ENCODE measurements at places on chromosomes 13 and 19.

DNA sequence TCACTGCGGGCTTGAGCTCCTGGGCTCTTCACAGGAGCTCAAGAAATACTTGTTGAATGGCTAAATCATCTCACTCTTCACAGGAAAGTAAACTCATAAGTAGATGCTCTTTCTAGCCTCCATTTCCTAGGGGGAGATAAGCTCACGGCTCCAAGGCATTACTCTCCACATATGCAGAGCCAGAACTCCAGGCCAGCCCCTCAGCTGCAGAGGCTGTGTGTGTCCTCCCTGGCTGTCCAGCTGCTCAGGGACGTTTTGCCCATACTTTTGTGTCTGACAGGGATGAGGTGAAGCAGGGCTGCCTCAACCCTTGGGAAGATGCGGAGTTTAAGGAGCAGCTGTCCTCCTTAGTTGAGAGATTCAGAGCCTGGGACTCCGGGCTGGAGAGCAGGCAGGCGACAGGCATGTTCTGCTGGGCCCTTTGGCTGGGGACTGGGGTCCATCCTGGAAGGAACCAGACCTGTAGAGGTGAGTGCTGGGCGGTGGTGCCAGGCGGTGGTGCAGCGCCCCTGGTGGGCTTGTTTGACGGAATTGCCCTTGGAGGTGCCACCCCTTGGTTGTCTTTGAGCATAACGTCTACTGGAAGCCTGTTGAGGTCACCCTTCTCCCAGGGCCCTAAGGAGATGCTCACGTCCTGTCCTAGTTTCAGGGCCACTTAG, 20.5 kb upstream of the SLC15A1 start:
- no peak for DNase-seq

GRCh38 chr13:50149214-50149613, 134.0 kb downstream of the KCNRG start:
- DNase-seq, result no peak

DNA sequence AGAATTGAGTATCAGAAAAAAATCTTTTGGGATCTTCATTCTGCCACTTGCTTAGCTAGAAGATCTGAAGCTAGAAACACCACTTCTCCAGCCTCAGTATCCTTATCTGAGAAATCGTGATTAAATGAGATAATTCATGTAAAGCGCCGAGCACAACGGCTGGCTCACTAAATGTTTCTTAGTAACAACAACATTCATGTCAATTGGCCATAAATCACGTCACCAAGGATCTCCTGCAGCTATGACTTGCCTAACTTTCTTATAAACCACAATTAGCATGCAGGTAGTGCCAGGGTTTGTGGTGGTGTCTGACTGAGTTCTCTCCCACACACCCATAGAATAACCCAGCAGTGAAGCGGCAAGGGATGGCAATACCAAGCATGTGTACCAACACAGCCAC, 501.3 kb downstream of the EFNB2 start:
- no peak for DNase-seq

DNA sequence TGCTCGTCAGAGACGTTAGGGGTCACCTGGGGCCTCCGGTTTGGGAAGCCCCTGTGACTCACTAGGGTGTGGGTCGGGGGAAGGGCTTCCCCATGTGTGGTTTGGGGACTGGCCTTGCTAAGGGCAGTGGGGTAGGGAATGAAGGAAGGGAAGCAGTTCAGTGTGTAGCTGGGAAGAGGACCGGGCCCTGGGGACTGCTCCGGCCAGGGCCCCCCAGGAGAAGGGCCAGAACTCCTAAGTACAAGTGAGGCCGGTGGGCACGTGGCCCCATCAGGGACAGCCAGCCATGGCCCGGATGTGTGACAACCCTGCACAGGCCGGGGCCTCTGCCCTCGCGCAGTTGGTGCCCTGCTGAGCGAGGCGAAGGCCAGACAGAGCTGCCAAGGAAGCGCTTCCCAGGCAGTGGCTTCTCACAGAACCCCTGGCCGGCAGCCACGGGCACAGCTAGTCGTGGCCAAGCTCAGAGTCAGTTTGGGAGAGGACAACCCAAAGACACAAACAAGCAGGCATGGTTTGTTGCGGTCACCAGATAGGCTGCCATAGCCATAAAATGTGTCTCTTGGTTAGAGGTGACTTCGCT, 25.7 kb downstream of the TEX29 start:
- DNase-seq, result no peak

- DNase-seq, result no peak
Measured at GRCh38 chr13:113084094-113084942, 21.3 kb upstream of the F7 start.

DNA sequence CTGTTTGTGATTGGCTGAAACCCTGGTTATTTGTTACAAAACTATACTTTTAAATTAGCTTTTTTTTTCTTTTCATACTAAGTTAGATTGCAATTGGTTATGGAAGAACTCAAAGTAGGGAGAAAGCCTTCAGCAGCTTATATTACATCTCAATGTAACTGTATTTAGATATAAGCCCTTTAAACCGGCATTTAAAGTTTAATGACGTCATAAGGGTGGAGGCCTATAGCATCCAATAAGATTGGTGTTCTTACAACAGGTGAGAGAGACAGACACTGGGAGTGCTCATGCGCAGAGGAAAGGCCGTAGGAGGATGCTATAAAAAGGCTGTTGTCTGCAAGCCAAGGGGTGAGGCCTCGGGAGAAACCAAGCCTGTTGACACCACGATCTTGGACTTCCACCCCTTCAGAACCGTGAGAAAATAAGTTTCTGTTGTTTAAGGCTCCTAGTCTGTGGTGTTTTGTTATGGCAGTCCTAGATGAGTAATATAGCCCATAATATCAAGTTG, 1198.8 kb upstream of the SPRY2 start:
- DNase-seq, result no peak

- no peak for DNase-seq
Measured at GRCh38 chr13:54366728-54367127, 1338.1 kb downstream of the OLFM4 start.

GRCh38 chr13:73428137-73428536, 369.3 kb downstream of the KLF5 start:
- DNase-seq, result no peak

- DNase-seq, result peak; percentile 77
Measured at GRCh38 chr19:44988896-44989556, 12.2 kb upstream of the RELB start.

GRCh38 chr13:52160506-52160905, 1.1 kb upstream of the NEK3 start:
- DNase-seq, result no peak

Data from germinal center (tissue), 1 donor.